ENCODE measurements at places on chromosomes 5 and 9.

- DNase-seq: no peak
Observed at GRCh38 chr5:100519075-100519474, 16.1 kb upstream of the FAM174A start.

GRCh38 chr5:36272136-36272690 is 29.5 kb downstream of the RANBP3L start:
- DNase-seq: no peak

- DNase-seq: no peak
Observed at GRCh38 chr5:151258201-151258611, 5.2 kb downstream of the GM2A start.

DNA sequence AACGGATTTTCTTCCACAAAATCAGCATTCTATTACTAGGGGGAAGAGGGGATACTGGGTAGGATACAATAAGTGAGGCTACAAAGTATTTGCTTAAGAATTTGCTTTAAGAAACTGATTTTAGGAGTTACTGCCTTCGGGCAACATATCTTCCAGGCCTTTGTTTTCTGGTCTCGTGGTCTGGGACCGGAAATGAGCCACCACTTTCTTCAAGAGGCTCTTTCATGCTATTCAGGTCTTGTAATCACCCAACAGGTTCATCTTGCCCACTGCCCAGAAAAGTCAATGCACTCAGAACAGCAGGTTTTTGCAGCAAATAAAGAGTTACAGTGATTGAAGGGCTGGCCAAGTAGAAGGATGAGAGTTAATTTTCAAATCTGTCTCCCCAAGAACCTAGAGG is 6.6 kb upstream of the AOPEP start:
- DNase-seq: no peak

GRCh38 chr9:125929846-125930245 is 182.7 kb downstream of the PBX3 start:
- DNase-seq: no peak

- no peak for DNase-seq
Observed at GRCh38 chr5:148909040-148909439, 82.6 kb downstream of the ADRB2 start.

GRCh38 chr5:133291524-133291923 is 239.7 kb downstream of the HSPA4 start:
- no peak for DNase-seq

GRCh38 chr5:131148835-131149234 is 16.2 kb downstream of the HINT1 start:
- DNase-seq: no peak

DNA sequence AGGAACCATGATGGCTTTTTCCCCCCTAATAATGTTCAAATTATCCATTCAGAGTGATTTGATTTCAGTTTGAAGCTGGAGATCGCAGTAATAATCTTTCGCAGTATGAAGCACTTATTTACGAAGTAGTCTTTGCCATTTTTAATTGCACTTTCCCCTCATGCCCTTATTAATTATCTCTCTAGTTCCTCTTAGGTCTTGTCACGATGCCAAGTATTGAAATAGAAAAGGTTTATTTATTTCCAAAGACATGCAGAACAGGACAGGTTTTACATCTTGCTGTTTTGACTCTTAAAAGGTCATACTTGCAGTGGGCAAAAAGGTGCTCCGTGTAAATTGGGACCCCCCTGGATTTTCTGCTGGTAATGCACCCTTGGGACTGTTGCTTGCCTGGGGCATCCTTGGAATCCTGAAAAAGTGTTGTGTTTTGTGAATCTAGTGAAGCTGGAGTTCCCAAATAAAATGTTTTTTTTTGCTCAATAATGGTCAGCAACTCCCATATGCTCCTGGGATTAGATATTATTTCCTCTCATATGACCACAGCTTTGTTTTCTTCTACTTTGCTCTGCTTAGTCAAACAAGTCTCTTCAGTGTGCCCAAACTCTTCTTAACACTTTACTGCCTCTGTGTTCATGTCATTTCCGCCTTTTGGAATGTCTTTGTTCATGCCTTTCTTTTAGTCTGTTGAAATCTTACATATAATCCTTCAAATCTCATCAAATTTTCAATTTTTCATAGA is 278.3 kb downstream of the TMEM38B start:
- no peak for DNase-seq

GRCh38 chr5:68266457-68266856 is 50.9 kb downstream of the PIK3R1 start:
- DNase-seq: no peak

DNA sequence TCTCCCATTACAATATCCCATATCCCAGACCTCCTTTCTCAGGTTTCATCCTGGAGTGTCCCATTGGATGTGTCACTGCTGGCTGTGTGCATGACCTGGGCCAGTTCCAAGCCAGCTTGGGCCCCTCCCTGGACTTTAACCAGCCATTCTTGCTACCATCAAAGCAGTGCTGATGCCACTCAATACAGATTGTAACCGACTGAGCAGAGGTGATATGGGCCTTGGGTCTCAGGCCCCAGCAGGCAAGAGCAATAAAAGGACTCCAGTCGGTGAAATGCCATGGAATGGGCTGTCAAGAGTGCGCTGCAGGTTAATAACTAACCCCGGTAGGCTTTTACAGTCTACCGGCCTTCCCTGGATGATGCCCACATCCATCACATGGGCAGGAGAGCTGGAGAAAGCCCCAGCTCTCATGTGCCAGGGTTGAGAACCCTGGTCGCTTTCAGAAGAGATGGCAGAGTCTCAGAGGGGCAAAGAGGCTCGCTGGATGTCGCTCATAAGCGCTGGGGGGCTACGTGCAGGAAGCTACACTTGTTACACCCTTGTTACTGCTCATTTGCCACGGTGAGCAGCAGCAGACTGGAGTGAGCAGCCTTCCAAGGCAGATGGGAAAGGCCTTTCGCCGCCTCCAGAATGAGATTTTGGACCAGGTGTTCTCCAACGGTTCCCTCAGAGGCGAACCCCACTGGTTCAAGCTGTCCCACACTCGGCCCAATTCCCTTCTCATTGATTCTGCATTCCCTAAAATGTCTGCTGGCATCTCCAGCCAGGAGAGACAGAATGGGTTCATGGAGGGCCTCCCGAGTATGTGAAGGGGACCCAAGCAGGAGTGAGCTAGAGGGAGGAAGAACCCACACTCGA is 13.2 kb downstream of the EPB41L4B start:
- no peak for DNase-seq

DNA sequence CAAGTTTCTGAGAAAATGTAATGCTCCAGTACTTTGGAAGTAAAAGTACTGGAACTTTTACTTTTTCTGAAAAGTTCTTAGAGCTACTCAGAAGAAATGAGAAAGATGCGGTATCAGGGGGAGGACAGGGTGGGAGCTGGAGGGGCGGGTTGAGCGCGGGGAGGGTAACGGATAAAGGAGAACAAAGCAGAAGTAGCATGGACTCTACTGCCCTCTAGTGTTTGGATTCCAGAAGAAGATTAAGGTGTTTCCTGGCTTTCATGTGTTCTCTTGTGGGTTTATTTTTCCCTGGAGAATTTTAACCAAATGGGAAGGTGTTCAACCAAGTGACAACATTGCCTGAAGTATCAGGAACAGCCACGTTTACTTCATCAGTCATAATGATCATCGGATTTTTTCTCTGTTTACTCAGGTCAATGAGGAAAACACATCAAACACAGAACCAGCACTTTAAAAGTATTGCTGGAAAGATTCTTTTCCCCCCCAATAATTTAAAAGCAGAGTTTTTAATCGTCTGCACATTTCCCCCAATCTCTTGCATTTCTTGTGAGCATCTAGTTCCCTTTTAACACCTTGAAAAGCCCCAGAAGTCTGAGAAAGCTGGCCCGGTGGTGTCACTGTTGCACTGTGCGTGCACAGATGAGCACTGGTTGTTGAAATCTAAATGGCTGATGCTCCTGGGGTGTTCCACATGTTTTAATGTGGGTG is 190.6 kb downstream of the MPDZ start:
- no peak for DNase-seq

DNA sequence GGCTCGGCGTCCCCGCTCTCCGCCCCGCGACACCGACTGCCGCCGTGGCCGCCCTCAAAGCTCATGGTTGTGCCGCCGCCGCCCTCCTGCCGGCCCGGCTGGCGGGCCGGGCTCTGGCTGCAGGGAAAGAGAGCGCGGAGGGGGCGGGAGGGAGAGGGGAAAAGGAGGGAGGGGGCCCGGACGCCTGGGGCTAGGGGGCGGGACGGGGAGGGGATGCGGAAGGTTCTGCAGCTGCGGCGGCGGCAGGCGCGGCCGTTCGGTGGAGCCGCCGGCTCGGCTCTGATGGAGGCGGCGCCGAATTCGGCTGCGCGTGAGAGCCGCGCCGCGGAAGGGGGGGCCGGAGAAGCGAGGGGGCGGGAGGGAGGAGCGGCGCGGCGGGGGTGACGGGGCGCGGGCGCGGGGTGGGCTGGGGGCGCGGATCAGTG is at the start of gene MARCHF11:
MARCHF11 (minus strand) TSS at position 281 of the 425 bp plus-strand sequence; CDS start at position 65, 216 bp downstream.
- DNase-seq: no peak

DNA sequence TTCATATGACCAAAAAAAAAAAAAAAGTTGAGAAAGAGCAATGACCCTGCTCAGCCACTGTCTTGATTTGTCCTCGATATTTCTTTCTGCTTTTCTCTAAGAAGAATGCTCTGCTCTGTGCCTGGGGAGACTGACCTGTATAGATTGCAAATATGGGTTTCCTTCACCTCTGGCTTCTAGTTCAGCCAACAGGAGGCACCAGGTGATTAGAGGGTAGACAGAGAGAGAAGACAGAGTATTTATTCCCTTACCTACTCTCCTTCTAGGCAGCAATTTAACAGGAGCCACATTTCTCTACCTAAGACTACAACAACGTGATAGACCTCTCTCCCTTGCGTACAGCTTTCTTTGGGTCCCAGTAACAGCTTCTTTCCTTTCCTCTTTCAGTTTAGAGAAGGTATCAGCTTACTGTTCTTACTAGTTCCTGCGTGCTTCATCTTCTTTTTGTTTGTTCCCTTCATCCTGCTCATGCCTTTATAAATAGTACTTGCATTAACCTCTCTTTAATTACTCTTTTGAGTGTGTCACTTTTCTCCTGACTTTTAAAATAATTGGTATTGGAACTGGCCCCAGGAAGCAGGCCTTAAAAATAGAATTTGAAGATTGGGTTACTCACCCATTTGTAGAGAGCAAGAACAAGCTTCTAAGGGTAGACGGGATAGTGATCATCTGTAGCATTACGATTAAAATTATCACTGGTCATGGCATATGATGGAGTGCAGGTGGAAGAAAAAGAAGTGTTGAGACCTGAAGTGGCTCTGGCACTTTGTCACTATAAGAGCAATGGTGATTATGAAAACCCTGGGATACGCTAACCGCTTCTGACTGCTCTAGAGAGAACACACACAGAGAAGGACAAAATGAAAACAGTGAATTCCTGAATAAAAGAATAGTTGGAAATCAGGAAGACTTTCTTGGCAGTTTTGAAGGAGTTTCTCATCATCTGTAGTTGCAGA is 161.2 kb upstream of the FSTL4 start:
- no peak for DNase-seq

DNA sequence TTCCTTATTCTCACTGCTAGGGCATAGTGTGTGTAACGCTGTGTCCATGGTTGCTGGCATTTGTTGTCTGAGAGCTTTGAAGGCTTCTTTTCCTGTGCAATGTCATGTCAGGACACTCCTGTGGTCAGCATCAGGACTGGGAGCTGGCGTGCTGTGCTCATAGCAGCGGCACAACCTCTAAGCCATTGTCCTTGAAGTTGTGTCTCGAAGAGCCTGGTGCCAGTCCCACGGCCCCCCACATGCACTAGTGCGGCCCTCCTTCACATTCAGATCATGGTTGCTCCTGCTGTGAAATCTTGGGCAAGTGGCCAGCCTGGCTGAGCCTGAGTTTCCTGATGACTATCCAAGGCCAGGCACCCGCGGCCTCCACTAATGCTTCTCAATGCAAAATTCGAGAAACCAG is 32.4 kb downstream of the PDZD2 start:
- DNase-seq: no peak

DNA sequence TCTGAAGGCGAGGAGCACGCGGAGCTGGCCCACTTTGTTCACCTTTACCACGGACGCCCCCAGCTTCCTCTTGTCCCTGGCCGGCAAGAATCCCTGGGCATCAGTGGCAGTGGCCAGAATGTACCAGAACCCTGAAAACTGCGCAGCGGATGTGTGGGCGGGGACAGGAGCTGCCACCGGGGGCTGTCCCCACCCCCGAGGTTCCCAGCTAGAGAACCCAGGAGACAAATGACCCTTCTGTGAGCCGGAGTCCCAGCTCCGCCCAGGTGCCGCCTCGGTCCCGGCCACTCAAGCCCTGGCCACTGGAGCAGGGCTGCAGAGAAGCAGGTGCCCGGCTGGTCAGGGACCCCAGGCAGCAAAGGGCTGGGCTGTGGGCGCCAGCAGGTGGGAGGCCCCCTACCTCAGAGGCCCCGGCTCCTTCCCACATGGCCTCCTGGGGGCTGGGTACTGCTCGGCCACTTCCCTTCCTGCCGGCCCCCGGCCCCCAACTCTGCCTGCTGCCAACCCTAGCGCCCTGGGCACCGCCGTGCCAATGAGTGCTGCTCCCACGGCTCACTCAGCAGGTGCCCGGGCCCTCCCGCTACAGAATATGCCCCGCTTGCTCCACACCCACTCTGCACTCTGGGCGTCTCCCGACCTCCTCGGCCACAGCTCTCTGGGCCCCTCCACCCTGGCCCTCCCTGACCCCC is 713 bp downstream of the LCN10 start:
- DNase-seq: no peak

DNA sequence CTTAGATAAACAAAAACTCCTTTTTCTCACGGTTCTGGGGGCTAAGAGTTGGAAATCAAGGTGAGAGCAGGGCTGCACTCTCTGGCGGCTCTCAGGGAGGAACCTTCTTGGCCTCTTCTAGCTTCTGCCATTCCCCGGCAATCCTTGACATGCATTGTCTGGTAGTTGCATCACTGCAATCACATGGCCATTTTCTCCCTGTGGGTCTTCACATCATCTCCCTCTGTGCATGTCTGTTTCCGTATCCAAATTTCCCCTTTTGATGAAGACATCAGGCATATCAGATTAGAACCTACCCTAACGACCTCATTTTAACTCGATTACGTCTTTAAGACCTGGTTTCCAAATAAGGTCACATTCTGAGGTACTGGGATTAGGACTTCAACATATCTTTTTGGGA is 129.2 kb upstream of the MAN2A1 start:
- DNase-seq: no peak

- no peak for DNase-seq
Observed at GRCh38 chr5:72512593-72512860, 5.3 kb upstream of the ZNF366 start.

GRCh38 chr9:36665921-36666431 is 93.3 kb downstream of the MELK start:
- DNase-seq: no peak

DNA sequence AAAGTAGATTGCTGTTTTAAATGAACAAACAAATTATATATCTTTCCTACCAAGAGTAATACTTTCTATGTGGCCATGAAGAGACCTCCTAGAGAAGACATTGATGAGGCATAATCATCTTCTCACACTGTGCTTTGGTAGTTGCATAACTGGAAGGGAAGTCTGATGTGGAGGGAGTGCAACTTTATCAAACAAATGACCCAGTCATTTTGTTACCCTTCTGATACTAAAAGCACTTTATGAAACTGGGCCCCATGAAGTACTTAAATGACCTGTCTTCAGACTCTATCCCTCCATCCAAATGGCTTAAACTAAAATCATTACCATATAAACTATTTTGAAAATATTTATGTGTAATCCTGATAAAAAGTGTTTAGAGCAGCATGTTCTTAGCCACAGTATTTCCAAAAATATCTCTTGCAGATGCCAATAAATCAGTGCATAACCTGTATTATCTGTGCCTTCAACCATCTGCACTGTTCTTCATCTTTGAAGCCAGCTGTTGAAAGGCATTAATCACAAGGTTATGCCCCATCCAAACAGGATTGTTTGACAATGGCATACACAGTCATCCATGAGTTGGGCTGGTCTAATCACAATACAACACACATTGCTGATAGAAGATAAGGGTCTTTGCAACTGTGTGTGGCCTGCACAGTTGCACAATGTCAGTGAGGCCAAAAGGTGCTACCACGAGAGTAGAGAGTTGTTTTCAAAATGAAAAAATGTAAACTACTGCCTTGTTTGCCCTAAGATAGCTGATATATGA is 31.9 kb upstream of the MIER3 start:
- DNase-seq: no peak

Measured in stimulated activated effector memory CD8-positive, alpha-beta T cell treated with anti-CD3 and anti-CD28 coated beads, Interleukin-12 subunit alpha, Interleukin-12 subunit beta, amount 100 ng/mL, for 72 hours (primary cell).